ENCODE measurements at places on chromosomes 5 and 9. TPM values are rescaled to one million over a fixed set of nuclear protein-coding genes. Genes with fewer than 3 reads are reported as not detected.

- no peak for DNase-seq
Observed at GRCh38 chr5:52709167-52709925, 78.4 kb upstream of the ITGA1 start.

- no peak for DNase-seq
Observed at GRCh38 chr5:42718591-42718990, 38.0 kb upstream of the CCDC152 start.

TMEFF1 gene
- 0.45 TPM for polyA plus RNA-seq

- DNase-seq, result no peak
Observed at GRCh38 chr5:53956196-53956595, 354.2 kb downstream of the ARL15 start.

DNA sequence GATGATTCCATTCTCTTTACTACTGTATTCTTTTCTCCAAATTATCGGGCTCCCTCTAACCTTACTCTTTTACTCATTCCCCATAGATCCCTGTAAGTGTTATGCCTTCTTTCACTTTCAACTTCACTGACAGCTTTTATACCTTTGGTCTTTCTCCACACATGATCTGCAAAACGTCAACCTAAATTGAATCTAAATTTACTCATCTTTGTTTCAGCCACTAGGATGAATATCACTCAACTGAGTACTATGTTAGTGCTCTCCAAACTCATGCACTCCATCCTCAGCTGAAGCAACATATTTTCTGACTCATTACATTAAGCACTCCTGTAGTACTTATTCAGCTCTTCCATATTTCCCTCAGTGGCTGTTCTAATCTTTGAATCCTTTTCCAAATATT lies 133.4 kb downstream of the ADAMTS19 start:
- DNase-seq, result no peak

DNA sequence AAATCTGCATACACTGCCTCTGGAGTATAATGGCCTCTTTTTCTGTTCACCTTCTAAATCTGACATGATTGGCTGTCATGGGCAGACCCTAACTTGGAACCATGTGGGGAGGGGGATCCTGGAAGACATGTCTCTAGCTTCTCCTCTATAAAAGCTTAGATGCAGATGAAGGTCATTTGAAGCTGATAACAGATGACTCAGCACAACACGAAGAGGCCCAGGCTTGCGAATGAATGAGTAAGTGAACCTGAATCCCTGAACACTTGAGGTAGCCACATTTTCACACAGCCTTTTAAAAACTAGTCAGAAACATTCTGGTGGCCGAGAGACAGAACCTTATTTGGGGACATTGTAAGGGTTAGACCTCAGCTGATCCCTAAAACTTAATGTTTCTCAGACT lies 282.6 kb downstream of the ELAVL2 start:
- no peak for DNase-seq

DNA sequence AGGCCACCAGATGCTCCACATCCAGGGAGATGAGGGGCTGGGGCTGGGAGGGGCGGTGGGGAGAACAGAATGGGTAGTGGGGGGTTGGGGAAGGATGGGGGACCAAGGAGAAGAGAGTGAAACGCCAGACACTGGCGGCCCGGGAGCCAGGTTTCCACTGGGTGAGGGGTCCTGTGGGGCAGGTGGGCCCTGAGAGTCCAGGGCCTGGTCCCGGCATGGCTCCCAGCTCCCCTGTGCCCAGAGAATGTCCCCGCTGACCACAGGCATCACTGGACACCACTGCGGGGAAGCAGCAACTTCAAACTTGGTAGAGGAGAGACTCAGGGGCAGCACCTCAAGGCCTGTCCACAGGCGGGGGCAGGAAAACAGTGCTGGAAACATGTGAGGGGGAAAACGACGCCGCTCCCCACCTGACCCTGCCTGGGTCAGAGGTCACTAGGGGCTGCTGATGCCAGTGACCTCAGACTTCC lies 13.2 kb downstream of the NINJ1 start:
- no peak for DNase-seq

AJM1 gene
- 0.26 TPM for polyA plus RNA-seq

- no peak for DNase-seq
Observed at GRCh38 chr9:135074354-135075233, 12.9 kb upstream of the OLFM1 start.

SLC6A19 gene
- not detected for polyA plus RNA-seq

GRCh38 chr9:96486386-96487028 lies 36.5 kb downstream of the HABP4 start:
- DNase-seq, result peak; percentile 45

- DNase-seq, result no peak
Observed at GRCh38 chr9:38413283-38413682, 11.0 kb downstream of the IGFBPL1 start.

TPPP gene
- 0.05 TPM for polyA plus RNA-seq

- no peak for DNase-seq
Observed at GRCh38 chr9:117414906-117415331, at the start of gene ASTN2. TSS of gene ASTN2 (minus strand) at chr9:117415057. CDS start at chr9:117414938, 119 bp downstream.

DRD1 gene
- 0.11 TPM for polyA plus RNA-seq

DNA sequence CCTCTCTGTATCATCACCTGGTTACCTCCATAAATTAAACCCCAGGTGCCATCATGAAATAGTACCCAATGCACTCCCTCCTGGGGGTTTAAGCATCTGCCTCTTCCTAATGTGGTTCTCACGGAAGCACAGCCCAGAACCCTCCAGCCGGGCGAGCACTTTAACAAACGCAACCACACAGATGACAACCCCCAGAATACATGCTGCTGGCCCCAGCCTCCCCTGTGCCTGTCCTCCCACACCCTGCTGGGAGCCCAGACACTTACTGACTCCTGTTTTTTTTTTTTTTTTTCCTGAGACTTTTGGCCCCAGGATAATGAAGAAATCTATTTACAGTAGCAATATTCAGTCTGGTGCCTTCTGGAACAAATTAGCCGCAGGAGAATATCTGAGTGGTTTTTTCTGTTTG lies 50.0 kb upstream of the COL5A1 start:
- no peak for DNase-seq

- no peak for DNase-seq
Observed at GRCh38 chr9:698954-699353, 142.5 kb upstream of the DMRT1 start.

DNA sequence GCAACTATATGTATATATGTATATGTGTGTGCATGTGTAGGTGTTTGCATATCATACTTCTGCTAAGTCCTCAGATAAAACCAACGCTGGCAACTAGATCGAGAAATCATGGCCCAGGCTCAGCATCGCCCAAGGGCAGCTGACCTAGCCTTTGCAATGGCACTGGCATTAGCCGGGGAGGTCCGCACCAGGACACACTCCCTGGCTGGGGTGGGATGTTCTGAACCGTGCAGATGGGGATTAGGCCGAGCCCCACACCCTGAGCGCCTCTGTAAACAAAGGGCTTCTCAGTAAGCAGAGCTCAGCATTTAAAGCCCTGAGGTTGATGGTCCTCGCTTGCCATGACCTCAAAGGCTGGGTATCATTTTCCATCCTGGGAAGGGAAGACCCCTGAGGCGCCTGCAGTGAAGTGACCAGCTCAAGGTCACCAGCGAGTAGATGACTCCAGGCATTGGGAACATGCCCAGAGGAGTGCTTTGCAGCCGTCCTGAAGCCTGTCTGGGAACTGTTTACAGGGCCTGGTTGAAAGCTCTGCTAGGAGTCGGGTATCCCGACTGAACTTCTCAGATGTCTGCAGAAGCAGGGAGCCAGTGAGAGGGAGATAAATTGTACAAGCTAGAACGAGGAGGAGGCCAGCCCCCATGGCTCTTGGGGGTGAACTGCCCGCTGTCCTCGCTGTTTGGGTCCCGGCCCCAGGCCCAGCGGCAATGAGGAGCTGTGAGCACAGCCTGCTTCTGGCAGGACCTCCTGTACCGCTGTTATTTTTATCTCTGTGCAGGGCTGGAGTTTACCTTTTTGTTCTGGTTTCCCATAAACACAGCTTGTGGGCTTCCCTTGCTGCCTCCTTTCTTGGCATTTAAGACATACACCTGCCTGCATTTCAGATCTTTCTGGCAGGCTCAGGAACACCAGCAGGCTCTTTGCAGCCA lies 18.4 kb downstream of the GADD45G start:
- no peak for DNase-seq

- no peak for DNase-seq
Observed at GRCh38 chr5:139619861-139620260, 28.3 kb upstream of the CXXC5 start.

GRCh38 chr5:154221371-154221896 lies 30.9 kb downstream of the GALNT10 start:
- DNase-seq, result peak; percentile 51

GRCh38 chr9:100698945-100699344 lies 121.1 kb downstream of the CAVIN4 start:
- DNase-seq, result no peak

GRCh38 chr5:50967009-50967562 lies 300.6 kb downstream of the PARP8 start:
- DNase-seq, result no peak

DNA sequence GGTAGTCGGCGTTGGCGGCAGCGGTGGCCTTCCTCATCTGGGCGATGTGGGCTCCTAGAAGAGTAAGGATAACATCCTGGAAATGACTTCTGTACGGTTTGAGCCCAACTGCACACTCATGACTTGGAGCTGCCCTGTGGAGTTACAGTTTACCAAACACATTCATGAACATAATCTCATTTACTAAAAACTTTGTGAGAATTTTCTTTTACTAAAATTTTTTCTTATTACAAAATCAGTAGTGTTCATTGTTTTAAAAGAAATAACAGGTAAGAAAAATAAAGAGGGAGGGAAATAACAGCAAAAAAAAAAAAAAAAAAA lies 5.3 kb downstream of the FOXE1 start:
- no peak for DNase-seq

GRCh38 chr9:105426657-105427056 lies 21.2 kb upstream of the FSD1L start:
- no peak for DNase-seq

GRCh38 chr5:133995883-133996563 lies 8.8 kb downstream of the VDAC1 start:
- no peak for DNase-seq

RASGRF2 gene
- polyA plus RNA-seq, result 19.5 TPM

GRCh38 chr9:131739133-131739958 lies 530 bp downstream of the RAPGEF1 start:
- DNase-seq, result no peak

DNA sequence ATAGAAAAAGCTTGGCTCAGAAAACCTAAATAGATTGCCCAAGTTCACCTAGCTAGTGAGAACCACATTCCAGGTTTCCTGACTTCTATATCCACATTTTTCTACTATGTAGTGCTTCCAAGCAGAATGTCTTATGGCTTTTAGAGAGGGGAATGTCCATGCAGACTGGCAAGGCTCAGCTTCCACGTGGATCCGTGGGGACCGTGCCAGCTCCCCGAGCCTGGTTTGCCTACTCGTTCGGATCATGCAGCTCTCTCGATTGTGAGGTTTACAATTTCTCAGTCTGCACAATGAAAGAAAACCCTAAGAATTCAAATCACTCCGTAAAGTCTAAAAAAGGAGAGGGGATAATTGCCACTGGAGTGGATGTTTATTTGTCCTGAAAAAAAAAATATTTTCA lies 256.5 kb upstream of the NR4A3 start:
- DNase-seq, result no peak

DNA sequence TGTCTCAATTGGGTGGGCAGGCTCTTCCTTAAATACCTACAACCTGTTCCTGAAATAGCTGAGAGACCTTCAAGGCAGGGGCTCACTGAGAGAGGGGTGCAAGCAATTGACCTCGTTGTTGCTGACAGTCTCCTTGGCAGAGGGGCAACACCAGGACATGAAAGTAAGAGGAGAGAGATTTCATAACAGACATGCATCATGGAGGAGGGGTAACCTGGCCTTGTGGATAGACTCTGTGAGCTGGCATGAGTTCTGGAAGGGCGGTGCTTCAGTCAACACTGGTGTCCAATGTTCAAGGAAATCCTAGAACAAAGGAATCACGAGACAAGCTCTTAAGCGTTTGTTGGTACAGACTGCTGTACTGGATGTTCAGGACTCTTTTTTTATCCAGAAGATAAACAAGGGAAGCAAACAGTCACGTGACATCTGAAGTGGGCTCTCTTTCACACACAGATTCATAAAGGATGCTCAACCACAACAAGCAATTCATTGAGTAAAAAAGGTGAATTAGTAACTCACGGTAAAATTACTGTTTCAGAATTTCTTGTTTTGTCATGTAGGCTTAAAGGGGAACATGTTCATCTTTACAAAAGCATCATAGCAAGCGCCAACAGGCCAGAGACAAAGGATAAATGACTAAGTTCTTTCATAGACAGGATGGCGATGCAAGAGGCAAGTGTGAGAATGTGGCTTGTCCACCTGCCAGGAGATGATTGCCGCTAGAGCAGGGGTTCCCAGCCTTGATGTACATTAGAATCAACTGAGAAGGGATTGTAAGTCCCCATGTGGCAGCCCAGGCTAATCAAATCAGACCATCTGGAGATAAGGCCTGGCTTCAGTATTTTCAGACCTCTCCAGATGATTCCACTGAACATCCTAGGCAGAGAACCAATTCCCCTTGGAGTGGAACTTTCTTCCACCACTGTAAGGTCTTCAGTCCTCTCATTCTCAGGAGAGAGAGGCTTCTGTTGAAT lies 20.7 kb downstream of the ANKRA2 start:
- no peak for DNase-seq

DNA sequence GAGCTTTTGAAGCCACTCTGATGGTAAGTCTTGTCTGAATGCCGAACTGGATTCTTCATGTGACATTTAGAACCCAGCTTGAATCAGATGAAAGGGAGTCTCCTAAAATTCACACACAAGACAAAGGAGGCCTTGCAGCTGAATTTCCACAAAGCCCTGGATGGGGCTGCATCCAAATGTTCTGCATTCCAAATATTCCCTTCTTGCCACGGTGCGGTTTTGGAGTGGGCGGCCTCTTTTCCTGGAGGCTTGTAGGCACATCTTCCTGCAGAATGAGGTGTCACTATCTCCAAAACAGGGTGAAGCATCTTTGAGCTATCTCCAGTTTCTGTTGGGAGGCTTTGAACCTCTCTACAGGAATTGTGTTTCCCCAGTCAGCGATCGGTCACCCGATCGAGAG lies 342.7 kb downstream of the ARHGEF28 start:
- DNase-seq, result no peak

DNA sequence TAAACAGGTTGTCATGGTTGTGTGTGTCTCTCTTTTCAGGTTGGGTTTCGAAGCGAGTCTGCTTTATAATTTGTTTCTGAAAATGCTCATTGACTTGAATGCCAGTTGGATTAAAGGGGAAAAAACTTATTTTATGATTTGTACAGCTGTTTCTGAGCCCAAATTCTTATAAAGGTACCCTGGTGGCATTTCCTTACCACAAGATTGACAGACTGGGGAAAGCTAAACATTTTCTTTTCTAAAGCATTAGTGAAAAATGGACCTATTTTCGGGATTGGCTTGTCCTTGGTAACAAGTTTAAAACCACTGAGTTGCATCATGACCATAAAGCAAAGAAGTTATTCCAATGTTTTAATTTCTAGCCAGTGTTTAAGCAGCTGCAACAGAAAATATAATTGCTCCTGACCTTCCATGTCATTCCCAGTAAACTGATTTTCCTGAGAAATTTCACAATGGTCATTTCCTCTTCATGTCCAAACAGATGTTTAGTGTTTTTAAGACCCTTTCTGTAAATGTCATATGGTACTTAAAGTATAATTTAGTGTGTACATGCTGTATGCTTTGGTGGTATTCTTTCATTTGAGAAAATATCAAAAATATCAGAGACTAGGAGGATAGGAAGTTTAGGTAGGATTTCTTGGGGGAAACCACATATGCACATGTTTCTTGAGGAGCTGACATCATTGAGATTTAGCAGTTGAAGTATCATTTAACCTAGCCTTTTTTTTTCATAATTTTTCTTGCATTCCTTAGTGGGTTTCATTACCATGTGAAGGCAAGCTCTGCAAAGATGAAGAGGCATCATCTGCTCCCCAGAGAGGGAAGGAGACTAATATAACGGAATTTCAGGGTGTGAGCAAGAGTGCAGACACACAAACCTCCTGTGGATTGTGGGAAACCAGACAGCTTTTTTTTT lies 667.1 kb upstream of the RGMB start:
- no peak for DNase-seq

RFESD gene
- 3.0 TPM for polyA plus RNA-seq

Measured in AG04450 (cell line).